NCI-H187 (cell line): ENCODE measurements at places on chromosomes 1 and 21.

GRCh38 chr1:59128239-59128736, 168.6 kb upstream of the FGGY start:
- DNase-seq = no peak

GRCh38 chr1:37513795-37514349, 694 bp downstream of the MEAF6 start:
- DNase-seq = peak; percentile 9

GRCh38 chr1:206634365-206635079, 814 bp upstream of the DYRK3 start:
- DNase-seq = peak; percentile 96

DNA sequence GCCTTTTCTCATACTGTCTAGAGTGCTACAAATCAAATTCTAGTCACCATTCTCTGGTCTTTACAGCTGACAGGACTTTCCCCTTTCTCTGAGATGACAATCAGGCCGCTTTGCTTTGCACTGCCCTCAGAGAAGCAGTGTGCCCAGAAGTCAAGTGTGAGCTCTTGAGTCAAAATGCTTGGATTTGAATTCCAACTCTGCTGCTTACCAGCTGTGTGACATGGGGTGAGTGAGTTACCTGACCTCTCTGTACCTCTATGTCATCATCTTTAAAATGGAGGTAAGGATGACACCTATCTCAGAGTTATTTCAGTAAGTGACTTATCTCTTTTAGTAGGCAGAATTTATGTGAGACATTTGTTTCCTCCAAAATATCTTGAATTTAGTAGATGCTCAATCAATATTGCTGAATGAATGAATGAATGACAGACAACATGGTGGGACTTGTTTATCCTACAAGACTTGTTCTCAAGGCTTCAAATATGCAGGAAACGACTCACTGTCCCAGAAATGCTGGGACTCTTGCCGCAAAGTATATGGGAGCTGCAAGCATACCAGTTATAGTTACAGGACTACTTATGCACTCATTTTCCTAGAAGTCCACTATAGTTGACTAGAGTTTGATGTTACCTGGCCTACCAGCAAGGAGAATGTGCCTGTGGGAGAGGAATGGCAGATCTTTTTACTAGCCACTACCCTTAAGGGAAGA, 38.1 kb upstream of the A3GALT2 start:
- DNase-seq = no peak

DNA sequence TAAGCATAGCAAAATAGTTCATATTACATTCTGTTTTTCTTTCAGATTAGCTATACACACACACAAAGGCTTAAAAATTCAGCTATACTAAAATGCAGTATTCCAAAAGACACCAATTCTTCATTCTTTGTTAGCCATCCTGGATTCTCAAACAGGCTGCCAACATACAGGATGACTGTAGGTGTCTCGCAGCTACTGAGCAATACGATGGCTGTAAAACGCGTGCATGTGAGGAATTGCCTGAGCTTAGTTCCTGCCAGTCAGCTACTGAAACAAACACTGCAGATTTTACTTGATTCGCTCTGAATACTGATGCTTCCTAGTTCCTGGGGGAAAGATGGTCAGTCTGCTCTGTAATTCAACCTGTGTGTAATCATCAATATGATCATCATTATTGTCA, 24.7 kb upstream of the HMGN1 start:
- no peak for DNase-seq

DNA sequence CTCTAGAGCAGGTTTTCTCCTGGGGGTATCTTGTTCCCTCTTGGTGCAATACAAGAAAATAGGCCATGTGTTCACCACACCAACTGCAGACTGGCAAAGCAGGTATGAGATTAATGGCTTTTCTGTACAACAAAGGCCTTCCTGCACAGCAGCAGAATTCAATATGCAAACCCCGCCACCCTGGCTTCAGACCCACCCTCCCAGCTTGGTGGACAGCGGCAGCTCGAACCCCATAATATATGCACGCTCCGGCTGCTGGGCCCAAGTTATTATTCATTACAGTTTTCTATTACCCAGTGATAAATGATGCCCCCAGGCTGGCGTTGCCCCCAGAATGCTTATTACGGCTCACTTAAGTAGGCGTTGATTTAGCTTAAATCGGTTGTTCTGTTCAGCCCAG, 144.2 kb downstream of the RRAGC start:
- DNase-seq = no peak

DNA sequence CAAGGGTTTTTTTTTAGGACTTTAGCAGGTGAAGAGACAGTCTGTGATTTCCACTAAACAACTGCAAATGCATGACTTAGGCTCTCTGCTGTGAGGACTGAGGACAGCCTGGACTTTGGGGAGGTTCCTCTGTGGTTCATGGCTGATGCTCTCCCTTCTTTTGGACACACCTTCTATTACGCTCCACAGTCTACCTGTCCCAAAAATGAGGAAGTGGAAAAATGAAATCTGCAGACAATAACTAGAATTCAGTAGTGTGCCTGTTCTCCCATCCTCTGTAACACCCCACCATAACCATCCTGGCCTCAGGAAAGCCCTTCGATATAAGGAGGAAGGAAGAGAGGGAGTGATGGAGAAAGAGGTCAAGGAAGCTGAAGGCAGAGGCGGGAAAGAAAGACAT, 68.7 kb downstream of the NTPCR start:
- no peak for DNase-seq

DNA sequence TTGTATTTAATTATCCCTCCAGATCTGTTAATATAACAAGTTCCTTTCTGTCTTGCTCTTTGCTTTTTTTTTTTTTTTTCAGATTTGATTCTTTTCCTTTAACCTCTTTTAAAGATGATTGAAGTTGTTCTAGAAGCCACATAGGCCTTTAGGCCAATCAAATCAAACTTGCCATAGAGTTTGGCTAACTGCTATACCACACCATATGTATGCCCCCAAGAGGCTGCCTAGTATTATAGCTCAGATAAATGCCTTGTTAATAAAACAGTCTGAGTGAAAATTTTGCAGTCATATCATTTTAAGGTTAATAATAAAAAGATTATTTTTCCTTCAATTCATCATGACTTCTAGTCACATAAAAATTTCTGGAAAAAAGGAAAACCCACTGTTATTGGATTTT, 696.0 kb upstream of the CHRM3 start:
- DNase-seq = no peak

GRCh38 chr1:91846007-91846638, 39.8 kb downstream of the TGFBR3 start:
- peak; percentile 48 for DNase-seq

DNA sequence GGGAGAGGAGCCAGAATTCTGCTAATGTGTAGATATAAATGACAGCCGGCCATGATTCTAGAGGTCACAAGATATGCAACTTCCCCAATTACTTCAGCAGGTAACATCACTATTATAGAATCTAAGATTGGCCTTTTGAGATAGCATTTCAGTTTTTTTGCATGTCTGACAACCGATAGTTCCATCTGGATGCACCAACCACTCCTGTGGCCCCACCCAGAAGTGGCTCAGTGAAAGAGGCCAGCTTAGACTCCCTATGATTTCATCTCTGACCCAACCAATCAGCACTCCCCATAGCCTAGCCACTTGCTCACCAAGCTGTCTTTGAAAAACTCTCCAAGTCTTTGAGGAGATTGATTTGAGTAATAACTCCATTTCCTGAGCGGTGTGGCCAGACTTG, 30.3 kb upstream of the NUF2 start:
- DNase-seq = no peak

DNA sequence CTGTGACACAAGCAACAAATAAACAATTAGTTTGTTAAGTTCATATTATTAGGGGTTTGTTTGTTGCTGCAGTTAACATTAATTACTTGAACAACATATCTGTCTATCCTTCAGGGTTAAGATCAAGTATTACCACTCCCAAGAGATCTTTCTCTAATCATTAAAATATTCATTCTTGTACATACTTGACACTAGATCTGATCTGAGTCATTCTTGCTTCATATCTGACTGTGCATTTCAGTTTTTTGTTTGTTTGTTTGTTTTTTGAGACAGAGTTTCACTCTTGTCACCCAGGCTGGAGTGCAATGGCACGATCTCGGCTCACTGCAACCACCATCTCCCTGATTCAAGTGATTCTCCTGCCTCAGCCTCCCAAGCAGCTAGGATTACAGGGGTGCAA, 613.3 kb upstream of the PLXNA2 start:
- DNase-seq = no peak

- DNase-seq = no peak
These were observed 4.5 kb upstream of the FAM177B start for GRCh38 chr1:222732216-222733159.
